ENCODE measurements at places on chromosomes 7 and 10. TPM values are rescaled to one million over a fixed set of nuclear protein-coding genes. Genes with fewer than 3 reads are reported as not detected.

Gene CPA5
- 1.1 TPM for polyA plus RNA-seq

Gene WBP1L
- 39.3 TPM for polyA plus RNA-seq

Gene HOXA3
- 3.9 TPM for polyA plus RNA-seq

Gene NKX1-2
- not detected for polyA plus RNA-seq

Gene EN2
- polyA plus RNA-seq: not detected

Gene SMKR1
- polyA plus RNA-seq: 0.45 TPM

Gene BLVRA
- polyA plus RNA-seq: 27.9 TPM

DNA sequence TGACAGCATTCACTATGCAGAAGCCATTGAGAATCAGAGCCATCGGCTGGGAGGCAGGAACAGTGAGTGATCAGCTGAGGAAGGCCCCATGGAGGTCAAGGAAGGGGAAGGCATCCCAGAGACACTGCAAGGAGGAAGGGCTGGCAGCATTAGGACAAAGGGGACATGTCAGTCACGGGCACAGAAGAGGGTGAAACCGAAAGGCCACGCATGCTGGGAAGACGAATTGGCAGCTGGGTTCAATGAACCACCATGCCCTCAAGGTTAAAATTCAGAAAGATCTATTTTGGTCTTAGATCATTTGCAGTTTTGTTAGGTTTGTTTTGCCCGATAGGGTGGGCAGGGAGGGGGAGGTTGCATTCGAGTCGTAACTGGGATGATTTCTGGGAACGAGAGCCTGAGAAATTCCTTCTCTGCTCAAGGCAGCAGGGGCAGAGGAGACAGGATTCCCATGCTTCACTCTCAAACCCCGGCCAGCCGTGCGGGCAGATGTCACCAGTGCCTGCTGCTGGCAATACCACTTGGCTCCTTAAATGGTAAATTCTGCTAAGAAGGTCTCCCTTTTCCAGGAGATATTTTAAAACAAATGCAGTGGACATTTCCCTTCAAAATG lies 57.7 kb downstream of the ASB13 start:
- DNase-seq: no peak

DNA sequence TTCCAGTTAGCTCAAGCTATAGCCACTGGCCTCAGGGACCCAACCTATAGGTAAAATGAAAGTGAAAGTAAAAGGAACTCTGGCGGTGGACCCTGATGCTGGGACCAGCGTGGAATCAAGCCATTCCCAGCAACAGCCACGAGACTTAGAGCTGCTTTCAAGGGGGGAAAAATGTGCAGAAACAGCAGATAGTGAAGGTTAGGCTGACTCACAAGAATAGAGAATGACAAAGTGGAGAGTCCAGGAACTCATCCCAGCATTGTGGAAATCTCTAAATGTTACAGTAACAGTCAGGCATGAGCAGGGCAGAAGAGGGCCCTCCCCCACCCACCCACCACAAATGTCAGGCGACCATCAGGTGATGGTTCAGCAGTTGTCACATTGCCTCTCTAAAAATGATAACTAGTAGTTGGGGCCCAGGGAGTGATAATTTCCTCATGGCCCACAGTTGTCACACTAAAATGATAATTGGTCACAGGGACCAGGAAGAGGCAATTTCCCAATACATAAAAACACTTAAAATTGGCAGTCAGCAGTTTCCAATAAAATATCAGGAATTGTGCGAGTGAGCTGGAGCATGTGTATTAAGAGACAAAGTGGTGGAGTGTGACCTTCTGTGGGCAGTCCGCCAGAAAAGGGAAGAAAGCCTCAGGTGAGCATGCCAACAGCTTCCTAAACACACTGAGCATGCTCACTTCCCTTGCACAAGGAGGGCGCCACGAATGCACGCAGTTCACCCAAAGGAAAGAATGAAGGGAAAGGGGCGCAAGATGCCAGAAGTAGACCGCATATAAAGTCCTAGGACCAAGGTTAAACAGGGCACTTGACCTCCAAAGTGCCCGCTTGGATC lies 129.8 kb upstream of the PPP1R3A start:
- no peak for DNase-seq

- no peak for DNase-seq
These were observed 11.9 kb upstream of the GTPBP4 start for GRCh38 chr10:976316-976715.

DNA sequence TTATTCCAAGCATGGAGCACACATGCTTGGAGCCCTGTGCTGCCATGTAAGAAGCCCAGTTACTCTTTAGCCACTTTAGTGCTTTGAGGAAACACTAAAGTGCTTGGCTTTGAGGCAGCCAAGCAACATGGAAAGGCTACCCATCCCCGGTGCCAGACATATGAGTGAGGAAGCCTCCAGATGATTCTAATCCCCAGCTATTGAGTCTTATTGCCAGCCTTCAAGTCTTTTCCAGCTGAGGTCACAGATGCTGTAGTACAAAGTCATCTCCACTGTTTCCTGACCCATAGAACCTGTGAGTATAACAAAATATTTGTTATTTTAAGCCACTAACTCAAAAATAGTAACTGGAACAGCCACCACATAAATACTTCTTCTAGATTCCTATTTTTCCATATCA lies 91.4 kb upstream of the CYP26C1 start:
- DNase-seq: no peak

GRCh38 chr7:130332259-130333053 lies 12.2 kb upstream of the CPA5 start:
- no peak for DNase-seq

- no peak for DNase-seq
These were observed 90.4 kb downstream of the COBL start for GRCh38 chr7:51226063-51226755.

DNA sequence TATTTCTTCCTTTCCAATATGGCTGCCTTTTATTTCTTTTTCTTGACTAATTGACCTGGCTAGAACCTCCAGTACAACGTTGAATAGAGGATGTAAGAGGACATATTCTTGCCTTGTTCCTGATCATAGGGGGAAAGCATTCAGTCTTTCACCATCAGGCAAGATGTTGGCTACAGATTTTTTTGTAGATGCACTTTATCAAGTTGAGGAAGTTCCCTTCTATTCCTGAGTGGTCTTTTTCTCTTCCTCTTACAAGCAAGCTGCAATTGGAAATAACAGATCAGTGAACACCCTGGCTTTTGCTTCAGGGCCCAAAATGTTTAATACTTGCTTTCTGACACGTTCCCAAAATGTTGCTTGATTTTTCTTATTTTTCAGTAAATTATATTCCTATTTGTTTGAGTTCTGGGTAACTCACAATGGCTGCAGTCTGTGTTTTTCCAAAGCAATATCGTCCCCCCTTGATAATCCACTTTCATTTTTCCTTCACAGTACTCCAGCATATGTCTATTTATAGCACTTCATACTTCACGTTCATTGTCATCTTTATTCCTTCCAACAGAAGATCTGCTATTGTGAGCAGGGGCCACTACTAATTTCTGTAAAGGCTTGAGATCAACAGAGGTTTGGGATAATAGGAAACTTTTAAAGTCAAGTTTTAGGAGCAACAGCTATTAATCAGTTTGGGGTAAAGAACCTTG lies 11.7 kb downstream of the CPEB3 start:
- no peak for DNase-seq

- no peak for DNase-seq
These were observed 125.4 kb upstream of the TARP start for GRCh38 chr7:38398725-38399321.

All from sigmoid colon (tissue), 7 donors.